Myometrial cell (primary cell): ENCODE measurements at places on chromosomes 6 and 20. TPM values are rescaled to one million over a fixed set of nuclear protein-coding genes. Genes with fewer than 3 reads are reported as not detected.

The SERAC1 gene
- total RNA-seq = 2.0 and 4.8 TPM in 2 replicates

The OTOR gene
- total RNA-seq = not detected in 2 replicates

The ATG5 gene
- total RNA-seq = 28.9 and 31.4 TPM in 2 replicates

The SLCO4A1 gene
- 0.89 and 3.7 TPM in 2 replicates for total RNA-seq

The OR11A1 gene
- total RNA-seq = not detected in 2 replicates

The TNNC2 gene
- total RNA-seq = not detected in 2 replicates

The CRNKL1 gene
- 14.7 and 18.1 TPM in 2 replicates for total RNA-seq

The SMPDL3A gene
- total RNA-seq = 7.6 and 13.0 TPM in 2 replicates

The SULF2 gene
- 20.8 and 22.7 TPM in 2 replicates for total RNA-seq

The TGM3 gene
- total RNA-seq = not detected in 2 replicates

The CRIP3 gene
- total RNA-seq = not detected in 2 replicates

The FAM162B gene
- 3.2 and 7.8 TPM in 2 replicates for total RNA-seq

The HLA-DQA2 gene
- total RNA-seq = not detected in 2 replicates

The CTAGE9 gene
- not detected in 2 replicates for total RNA-seq

The WFDC2 gene
- not detected in 2 replicates for total RNA-seq

The CD93 gene
- total RNA-seq = not detected in 2 replicates

The CD109 gene
- 31.4 and 33.5 TPM in 2 replicates for total RNA-seq

The SLC17A9 gene
- total RNA-seq = 26.1 and 36.3 TPM in 2 replicates

The PROKR2 gene
- not detected in 2 replicates for total RNA-seq

The DEF6 gene
- 4.6 and 6.0 TPM in 2 replicates for total RNA-seq

The HLA-DMB gene
- total RNA-seq = not detected in 2 replicates

The HACE1 gene
- total RNA-seq = 7.1 and 11.8 TPM in 2 replicates

The ZNF391 gene
- total RNA-seq = 1.2 and 3.4 TPM in 2 replicates

The C6orf118 gene
- not detected in 2 replicates for total RNA-seq

The DUSP15 gene
- total RNA-seq = not detected in 2 replicates

The BPIFB2 gene
- not detected in 2 replicates for total RNA-seq

The SYTL3 gene
- total RNA-seq = 3.2 and 3.5 TPM in 2 replicates

The IL17A gene
- not detected in 2 replicates for total RNA-seq

The ARMC12 gene
- total RNA-seq = 0.86 and 0.89 TPM in 2 replicates

The LINC00237 gene
- not detected in 2 replicates for total RNA-seq

The SLC13A3 gene
- total RNA-seq = 3.0 and 4.6 TPM in 2 replicates

The FERMT1 gene
- total RNA-seq = 6.6 and 7.5 TPM in 2 replicates

The KDM1B gene
- total RNA-seq = 10.4 and 13.3 TPM in 2 replicates

The PBOV1 gene
- not detected in 2 replicates for total RNA-seq

The ENPP4 gene
- total RNA-seq = under 0.01 TPM in 1 of 2 replicates, not detected in the other
